ENCODE measurements at places on chromosomes 13 and 19.

DNA sequence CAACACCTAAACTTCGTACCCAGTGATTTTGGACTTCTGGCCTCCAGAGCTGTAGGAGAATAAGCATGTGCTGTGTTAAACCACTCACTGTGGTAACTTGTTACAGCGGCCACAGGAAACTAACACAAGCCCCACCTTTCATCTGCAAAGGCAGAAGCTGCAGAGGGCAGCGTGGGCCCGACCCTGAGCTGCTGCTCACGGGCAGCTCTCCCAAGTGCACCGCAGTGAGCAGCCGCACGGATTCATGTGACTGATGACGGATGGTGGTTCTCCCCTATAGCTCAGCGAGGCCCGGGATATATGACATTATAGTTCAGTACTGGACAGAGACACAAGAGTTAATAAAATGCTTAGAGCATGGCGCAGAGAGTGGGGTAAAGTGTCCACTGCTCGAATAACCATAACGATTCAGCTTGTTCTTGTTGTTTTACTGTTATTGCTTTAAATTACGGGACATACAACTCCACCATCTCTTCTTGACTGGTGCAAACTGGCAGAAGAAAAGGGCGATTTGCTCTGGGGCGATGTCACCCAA is 21.9 kb downstream of the VRK3 start:
- no peak for DNase-seq

DNA sequence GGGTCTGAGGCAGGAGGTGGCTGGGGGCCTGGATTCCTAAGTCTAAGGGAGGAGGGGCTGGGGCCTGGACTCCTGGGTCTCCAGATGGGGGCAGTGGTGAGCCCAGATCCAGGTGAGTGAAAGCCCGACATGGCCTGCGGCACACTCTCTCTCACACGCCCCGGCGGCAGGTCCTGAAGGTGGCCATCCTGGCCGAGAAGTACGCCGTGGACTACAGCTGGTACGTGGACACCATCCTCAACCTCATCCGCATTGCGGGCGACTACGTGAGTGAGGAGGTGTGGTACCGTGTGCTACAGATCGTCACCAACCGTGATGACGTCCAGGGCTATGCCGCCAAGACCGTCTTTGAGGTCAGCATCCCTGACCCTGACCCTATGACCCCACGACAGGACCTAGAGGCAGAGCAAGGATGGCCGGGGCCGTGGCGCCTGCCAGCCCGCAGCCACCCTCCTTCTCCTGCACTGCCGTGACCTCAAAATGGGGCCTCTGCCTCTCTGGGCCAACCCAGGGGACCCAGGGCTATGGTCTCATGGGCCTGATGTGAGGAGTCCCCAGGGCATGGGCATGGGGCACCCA is 13.2 kb downstream of the FUZ start:
- no peak for DNase-seq

DNA sequence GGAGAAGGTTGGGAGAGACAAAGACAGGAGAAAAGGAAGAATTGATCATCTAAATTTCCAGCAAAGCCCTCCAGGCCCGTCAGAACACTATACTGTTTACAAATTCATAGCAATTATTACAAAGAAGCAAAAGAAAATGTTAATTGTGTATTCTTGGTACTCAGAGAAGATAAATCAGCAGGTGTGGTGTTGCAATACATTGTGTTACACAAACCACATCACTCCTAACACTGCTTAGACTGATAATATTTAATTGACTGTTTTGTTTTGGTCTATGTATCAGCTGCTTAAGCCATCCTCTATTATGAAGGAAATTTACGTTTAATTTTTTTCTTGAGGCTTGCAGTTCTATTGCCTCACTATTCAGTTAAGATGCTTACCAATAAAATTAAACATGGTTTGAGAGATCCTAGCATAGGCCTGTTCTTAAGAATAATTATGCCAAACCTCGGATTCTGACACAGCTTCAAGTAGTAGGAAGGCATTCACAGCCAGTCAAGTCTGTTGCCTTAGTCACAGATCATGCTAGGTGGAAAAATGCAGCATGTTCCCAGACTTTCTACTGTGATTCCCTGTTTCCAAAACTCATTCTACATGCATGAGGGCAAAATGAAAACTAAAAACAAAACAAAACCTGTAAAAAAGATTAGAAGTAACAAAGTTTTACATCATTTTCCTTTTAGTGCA is 129.2 kb downstream of the TBC1D4 start:
- no peak for DNase-seq

GRCh38 chr13:113671066-113672001 is 4.3 kb downstream of the GRK1 start:
- no peak for DNase-seq

DNA sequence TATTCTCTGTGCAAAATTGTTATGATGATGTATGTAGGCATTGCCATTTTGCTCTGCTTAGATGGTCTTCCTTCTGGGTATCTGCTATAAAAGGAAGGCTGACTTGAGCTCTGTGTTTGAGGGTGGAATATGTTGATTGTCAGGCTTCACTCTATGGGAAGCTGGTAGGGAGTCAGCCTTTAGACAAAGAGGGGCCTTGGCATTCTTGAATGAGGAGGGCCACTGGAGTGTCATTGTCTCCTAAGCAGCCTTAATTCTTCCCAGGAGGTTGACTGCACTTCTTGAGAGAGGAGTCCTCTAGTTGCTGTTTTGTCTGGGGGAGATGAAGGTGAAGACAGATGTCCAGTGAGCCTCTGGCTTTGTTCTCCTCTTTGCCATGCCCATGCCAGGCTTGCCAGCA is 266.8 kb downstream of the KCNRG start:
- DNase-seq, result no peak

- no peak for DNase-seq
Measured at GRCh38 chr13:26881154-26881553, 120.6 kb upstream of the GPR12 start.

Measured in HAP-1 (cell line).